ENCODE measurements at places on chromosomes 5 and 9.

- DNase-seq: no peak
These were observed 75.9 kb upstream of the DAPK1 start for GRCh38 chr9:87421734-87422133.

DNA sequence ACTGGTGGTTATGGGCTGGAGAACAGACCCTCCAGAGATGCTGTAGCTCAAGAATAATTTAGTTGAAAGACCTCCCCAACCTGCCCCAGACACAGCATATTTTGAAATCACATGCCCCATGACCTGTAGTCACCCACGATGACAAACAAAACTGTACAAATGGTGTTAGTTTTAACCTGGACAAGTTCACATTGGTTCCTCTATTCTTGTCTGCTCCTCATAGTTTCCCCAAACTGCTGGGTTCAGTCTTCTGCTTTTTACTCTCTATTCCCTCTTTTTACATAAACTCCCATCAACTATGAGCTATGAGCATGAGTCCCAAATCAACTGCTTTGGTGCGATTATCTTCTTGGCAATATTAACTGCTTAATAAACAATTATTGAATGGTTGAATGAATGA lies 365.3 kb upstream of the CLINT1 start:
- DNase-seq: no peak

GRCh38 chr5:110878115-110878514 lies 139.3 kb downstream of the SLC25A46 start:
- DNase-seq: no peak

- no peak for DNase-seq
These were observed 5.0 kb downstream of the PAEP start for GRCh38 chr9:135566552-135566951.

DNA sequence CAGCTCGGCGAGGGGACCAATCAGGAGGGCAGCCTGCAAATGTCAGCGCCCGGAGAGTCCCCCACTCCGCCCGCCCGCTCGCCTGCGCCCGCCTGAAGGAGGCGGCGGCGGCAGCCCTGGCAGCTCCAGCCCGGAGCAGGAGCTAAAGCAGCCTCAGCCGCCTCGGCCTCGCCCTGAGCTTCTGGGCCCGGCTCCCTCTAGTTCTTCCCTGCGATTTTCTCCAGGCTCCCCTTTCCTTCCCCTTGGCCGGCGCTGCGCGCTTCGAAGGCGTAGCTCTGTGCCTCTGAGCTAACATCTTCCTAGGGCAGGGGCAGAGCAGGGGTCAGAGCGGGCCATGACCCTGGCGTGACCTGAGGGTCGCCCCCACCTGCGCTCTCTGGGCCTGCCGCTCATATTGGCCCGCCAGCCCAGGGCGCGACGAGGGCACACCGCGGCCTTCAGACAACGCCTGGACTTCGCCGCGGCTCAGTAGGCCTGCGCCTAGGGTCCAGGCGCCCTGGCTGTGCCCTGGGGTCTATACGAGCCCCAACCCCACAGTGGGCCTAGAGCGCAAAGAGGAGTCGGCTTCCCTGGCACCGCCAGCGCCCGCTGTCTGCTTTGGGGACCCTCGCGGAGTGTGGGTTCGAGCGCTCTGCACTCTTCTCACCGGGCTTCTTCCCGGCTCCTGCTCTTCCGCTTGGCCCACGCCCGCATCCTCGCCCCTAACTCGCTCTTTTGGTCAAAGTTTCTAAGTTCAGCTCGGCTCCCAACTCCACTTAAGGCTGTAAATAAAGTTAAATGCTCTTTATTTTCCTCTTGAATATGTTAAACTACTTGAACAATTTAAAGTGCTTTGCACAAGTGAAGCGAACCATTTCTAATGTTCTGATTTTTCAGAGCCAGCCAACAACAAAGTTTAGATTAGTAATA lies 504 bp upstream of the OTP start:
- DNase-seq: no peak

- DNase-seq: no peak
These were observed 271.5 kb downstream of the CDK5RAP2 start for GRCh38 chr9:120308495-120308894.

DNA sequence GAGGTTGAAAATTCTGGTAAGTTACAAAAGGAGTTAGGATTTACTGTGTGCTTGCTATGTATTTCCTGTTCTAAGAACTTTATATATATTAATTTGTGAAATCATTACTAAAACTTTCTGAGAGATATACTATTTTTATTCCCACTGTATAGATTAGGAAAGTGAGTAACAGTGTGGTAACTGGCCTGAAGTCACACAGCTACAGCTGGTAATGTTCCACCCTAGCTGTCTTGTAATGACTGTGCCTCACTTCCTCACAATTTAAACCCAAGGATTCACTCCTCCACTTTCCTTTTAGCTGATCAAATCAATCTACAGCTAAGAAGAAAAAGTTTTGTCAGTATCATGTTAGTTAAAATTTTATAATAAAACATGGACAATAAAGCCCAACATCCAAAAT lies 278.8 kb downstream of the GAS1 start:
- no peak for DNase-seq

DNA sequence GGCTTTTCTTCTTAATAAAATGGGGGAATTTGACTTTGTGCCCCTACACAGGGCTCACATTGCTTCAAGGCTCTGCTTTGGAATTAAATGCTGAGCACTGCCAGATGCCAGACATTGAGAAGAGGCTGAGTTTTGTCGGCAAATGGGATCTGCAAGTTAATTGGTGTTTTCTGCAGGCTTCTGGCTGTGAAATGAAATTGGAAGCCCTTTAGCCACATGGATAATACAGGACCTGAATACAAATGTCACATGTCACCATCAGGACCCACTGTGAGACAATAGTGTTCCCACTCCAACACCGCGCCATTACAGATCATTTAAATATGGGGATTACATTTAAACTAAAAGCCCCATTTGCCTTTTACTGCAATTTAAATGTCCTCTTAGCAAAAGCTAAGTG lies 164.4 kb downstream of the ZSWIM6 start:
- DNase-seq: no peak

GRCh38 chr9:100673249-100673648 lies 95.4 kb downstream of the CAVIN4 start:
- DNase-seq: no peak

GRCh38 chr9:27499451-27499850 lies 24.6 kb upstream of the IFNK start:
- no peak for DNase-seq

DNA sequence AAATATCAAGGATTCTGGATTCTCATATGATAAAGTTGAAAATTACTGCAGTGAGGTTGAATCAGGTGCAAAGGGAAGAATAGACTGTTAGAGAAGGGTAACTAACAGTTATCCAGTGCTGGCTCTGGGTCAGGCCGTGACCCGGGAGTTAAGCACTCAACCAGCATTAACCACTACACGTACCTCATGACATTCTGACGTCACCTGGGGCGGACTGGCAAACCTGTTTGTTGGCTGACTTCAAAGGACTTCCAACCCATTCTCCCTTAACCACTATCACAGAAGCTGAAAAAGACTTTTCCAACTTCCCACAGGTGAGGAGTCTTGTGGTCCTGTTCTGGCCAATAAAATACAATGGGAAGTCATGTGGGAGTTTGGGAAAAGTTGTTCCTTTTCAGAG lies 268.9 kb downstream of the ENC1 start:
- no peak for DNase-seq

DNA sequence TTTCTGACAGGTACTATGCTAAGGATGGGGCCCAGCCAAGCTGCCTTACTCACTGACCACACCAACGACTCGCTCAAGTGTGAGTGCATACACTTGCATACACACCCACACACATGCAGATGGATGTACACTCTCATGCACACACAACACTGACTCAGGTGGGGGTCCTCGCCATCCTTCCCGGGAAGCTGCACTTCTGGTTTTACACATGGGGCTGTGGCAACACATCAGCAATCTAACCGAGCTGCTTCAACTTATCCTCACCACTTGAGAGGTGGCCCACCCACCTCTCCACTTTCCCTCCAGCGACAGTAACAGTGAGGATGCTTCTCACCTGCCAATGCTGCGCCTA lies 67.2 kb upstream of the SLC25A51 start:
- no peak for DNase-seq

GRCh38 chr9:105700668-105701067 lies 6.3 kb downstream of the TMEM38B start:
- DNase-seq: no peak

GRCh38 chr5:61398440-61398839 lies 66.4 kb downstream of the ZSWIM6 start:
- DNase-seq: no peak

DNA sequence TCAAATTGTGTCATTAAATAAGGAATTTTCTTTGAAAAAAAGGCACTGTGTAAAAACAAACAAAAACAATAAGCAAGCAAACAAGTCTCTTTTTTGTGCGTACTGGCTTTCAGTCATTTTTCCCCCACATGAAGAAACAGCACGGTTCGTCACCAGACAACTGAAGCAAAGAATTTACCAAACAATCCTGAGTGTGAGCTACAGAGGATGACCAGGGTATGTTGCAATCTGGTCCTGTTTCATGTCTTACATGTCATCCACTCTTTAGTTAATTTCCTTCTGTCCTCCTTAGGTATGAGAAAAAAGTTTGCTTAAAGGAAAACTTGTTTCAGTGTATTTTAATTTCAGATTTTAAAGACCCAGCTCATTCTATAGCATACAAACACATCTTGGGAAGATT lies 1080.7 kb upstream of the NUDT12 start:
- DNase-seq: no peak

GRCh38 chr5:1152771-1153282 lies 41.0 kb upstream of the SLC12A7 start:
- DNase-seq: no peak

- DNase-seq: no peak
These were observed 137.0 kb downstream of the MRPL36 start for GRCh38 chr5:1662559-1663085.

GRCh38 chr5:111252799-111253545 lies 28.8 kb downstream of the CAMK4 start:
- DNase-seq: no peak

DNA sequence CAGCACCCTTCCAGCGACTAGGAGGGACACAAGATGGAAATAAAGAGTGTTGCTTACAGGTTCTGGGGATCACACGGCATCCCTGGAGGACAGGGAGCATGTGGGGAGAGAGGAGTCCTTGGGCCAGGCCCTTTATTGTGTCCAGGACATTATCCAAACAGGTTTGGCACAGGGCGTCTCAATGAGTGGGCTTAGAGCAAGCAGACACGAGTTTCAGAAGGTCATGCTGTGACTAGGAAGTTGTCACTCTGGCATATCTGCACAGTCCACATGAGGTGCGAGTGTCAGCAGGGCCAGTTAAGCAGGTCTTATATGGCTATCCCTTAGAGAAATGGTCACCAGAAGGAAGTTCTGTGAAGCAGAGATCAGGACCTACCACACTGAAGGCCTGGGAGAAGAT lies 174.5 kb upstream of the OTULINL start:
- no peak for DNase-seq

DNA sequence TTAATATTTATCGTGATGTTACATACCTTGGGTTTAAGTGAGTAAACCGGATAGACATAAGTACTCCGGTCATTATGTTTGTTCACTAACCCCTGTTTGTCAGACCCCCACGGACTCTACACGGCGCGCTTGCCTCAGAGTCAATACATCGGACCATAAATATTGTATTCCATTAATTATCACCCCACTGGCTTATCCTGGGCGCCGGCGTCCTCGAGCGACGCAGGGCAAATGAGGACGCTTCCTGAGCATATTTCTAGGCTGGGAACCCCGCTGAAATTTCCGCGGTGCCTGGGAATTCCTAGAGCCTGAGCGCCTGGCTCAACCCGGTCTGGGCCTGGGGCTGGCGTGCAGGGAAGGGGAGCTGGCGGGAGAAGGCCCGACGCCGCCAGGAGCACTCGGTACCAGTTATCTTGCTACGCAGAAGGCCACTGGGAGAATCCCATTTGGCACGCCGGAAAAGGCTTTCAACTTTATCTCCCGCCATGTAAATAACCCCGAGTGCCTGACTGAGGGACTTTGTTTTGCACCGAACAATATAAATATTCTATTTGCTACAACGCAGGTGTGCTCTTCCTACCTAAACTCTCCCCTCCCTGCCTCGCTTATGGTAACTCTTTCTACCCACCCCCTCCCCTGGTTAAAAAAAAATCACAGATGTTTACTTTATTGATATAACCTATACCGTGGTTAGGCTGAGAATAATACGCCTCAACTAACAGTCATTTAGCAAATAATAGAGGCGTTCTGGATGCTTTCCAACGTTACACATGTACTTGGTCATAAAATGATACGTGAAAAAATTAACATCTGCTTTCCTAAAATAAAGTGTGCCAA lies 19.4 kb downstream of the NR2F1 start:
- DNase-seq: no peak

- no peak for DNase-seq
These were observed 55.3 kb downstream of the OR2K2 start for GRCh38 chr9:111274737-111275136.

GRCh38 chr9:70195456-70195855 lies 63.3 kb upstream of the SMC5 start:
- no peak for DNase-seq

DNA sequence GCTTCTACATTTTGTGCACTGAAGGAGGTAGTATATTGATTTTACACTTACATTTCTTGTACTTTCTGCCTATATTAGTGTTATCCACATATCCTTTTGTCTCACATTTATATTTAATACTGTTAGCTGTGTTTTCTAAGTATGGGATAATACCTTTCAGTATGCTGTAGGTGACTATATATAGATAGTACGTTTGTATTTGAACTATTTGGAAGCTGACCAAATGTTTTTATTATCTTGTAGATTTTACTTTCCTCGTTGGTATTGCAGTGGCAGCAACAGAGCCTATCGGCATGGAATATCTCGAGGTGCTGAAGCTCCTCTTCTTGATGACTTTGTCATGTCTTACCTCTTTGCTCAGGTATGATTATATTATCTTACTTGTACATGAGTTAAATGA lies 59.1 kb downstream of the JAK2 start:
- no peak for DNase-seq

DNA sequence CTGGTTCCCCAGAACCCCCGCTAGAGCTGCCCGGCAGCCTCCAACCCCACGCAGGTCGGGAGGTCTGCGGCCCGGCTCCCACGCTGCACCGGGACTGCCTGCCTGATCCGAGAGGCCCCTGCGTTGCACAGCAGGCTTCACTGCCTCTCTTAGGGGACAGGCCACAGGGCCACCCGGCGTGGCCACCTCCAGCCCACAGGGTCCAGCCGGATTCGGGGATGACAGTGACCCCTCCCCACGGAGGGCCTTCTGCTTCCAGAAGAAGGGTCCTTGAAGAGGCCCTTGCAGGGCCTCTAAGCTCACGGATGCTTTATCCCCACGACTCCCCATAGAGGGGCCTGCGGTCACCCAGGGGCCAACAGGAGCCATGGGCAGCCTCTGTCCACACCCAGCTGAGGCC lies 66.1 kb upstream of the PPP1R26 start:
- DNase-seq: no peak
